ENCODE measurements at places on chromosomes 12 and 14. TPM values are rescaled to one million over a fixed set of nuclear protein-coding genes. Genes with fewer than 3 reads are reported as not detected.

GRCh38 chr12:113330505-113330904 is 4.4 kb downstream of the SLC8B1 start:
- no peak for DNase-seq

BMAL2 gene
- 30.1 TPM for total RNA-seq

GRCh38 chr14:82766996-82767395 is 1233.3 kb upstream of the SEL1L start:
- no peak for DNase-seq

ANG gene
- total RNA-seq, result 4.5 TPM

DNA sequence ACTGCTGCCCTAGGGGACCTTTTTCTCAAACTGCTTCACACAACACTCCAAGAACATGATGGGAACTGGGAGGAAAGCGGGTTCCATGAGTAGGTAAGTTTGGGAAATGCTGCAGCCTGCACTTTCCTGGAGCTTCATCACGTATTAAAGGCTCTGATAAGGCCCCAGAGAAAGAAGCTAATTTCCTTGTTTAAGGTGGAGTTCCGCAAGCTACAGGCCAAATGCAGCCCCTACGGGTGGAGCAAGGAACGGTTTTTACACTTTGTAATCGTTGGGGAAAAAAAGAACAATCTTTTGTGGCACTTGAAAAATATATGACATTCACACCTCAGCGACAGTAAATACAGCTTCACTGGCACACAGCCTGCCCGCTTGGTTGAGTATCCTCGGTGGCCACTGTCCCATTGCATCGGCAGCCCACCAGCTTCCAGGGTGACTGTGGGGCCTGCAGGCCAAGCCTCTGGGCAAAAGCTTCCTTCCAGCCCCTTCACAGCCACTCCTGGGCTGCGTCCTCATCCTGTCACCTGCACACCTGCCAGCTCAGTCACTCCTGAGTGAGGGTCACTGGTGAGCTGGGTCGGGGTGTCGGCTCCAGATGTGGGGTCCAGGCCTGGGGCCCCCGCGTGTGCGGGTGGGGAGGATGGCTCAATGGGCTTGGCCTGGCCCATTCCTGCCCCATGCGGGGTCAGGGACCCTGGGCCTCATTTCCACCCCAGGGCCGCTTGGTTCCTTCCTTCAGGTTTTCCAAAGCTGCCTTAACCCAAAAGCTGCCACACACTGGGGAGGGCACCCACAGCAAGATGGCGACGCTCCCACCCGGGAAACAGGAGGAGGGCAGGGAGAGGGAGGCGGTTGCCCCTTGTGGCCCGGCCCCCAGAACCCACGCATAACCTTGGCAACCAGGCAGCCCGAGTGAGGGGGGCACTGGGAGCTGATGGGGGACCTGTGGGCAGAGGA is 2.4 kb downstream of the AMN start:
- DNase-seq, result no peak

DNA sequence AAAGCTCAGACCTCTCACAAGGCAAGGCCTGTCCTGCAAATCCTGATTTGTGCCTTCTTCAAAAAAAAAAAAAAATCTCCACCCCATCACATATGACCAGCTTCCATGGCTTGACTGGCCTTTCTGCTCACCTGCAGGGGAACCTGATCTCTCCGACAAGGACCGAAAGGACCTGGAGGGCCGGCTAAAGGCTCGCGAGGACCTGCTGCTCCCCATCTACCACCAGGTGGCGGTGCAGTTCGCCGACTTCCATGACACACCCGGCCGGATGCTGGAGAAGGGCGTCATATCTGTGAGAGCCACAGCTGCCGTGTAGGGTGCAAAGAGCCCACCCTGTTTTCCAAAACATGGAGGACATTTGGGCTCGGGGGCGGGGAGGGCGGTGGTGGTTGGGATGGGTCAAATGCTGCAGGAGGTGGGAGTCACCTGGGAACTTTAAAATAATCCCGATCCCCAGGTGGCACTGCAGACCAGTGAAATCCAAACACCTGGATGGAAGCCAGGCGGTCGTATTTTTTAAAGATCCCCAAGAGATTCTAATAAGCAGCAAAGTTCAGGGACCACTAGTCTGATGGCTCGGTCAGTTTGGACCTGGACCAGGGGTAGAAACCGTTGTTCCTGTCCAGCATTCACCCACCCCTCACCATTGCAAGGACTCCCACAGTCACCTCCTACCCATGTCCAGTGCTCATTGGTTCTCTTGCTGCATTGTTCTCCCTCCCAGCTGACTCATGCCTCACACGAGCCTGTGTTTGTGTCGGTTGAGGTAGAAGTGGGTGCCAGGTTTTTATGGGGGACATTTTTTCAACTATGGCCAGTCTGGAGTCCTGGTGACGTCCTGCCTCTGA is 44.8 kb downstream of the FOXN4 start:
- no peak for DNase-seq

CCDC198 gene
- total RNA-seq, result 2.3 TPM

GRCh38 chr12:100608776-100609175 is 35.3 kb downstream of the GAS2L3 start:
- DNase-seq, result no peak

APOLD1 gene
- total RNA-seq, result 31.4 TPM

- no peak for DNase-seq
Measured at GRCh38 chr12:31645924-31646323, 13.6 kb upstream of the ETFBKMT start.

DNA sequence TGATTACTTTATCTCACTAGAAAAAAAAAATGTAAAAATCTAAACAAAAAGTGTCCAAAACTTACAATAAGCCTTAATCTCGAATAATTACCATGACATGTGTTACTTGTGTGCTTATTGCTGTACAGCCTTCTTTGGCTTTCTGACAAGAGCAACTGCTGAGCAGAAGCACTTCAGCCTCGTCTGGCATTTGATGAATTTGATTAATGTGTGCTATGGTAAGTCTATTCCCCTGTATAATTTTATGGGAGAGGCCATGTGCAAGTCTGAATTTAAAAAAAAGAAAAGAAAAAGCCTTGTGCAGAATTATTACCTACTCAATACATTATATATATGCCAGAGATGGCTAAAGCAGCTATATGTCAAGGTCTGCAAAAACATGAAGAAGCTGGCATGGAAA is 113.9 kb downstream of the AEBP2 start:
- no peak for DNase-seq

DNA sequence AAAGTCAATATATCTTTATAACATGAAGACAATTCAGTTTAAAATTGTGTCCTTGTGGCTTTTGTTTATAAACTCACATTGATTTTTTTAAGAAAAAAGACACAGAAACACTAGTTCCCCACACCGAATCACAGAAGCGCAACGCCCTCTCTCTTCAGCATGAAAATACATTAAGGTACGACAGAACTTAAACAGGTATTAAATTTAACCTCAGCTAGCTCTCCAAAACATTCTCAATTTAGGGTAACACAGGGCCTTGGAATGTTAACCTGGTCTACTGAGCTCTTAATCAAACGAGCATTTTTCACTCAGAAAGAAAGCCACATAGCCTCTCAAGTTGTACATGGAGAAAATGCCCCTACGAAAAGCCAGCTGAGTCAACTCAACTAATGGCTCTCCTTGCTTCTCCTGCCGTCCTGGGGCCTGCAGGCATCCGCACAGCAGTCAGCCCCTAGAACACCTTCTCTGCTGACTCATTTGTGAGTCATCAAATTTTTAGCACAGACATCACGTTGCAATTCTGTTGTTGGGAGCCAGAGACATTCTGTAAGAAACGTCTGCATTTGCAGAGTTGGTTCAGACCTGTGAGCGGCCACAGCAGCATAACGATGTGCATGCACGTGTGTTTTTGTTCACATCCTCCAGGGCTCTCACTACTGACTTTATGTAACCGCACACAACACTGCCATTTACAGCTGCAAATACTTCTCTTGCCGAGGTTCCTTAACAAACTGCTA is 141.6 kb downstream of the ITPR2 start:
- DNase-seq, result no peak
